Activated CD4-positive, alpha-beta T cell treated with anti-CD3 and anti-CD28 coated beads, Interleukin-2, amount 10 ng/mL, durations not matched to agents 24 days and 14 days (primary cell): ENCODE measurements at places on chromosomes 5 and 9. TPM values are rescaled to one million over a fixed set of nuclear protein-coding genes. Genes with fewer than 3 reads are reported as not detected.

DNA sequence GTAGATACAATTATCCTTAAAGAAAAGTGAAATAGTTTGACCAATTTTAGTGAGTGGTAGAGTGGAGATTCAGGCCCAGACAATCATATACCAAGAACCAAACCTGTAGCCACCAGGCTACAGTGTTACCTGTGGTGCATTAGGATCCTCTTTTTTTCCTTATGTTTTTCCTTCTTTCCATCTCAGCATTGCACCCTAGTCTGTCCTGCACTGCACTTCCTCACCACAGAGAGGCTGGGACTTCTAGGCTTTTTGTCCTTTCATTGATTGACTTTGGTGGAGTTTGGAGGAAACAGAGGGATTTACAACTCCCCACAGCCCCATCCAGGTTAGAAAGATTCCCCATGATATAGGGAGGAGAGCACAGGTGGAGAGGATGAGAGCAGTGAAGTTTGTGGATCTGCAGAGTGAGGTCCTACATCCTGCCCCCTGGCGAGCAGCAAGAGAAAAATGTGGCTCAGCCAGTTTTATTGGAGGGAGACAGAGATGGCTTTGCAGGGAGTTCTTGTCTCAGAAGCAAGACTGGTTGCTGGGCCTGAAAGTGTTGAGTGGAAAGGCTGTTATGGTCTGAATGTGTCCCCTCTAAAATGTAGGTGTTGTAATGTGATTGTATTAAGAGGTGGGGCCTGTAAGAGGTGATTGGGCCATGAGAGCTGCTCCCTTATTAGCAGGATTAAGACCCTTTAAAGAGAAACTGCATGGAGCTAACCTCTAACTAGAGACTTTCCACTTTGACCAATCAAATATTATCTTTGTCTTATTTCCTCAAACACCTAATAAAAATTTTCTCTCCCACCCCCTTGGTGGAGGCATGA lies 36.2 kb downstream of the KIF4B start:
- no peaks in the 10 kb centered on the region for H3K36me3 ChIP-seq
- H3K27me3 ChIP-seq: peaks cover 7% of the 10 kb centered on the region
- no peak overlapping the region for H3K4me3 ChIP-seq
- no peaks in the 10 kb centered on the region for H3K4me1 ChIP-seq
- H3K27ac ChIP-seq: no peak overlapping the region
- DNase-seq: no peak

DNA sequence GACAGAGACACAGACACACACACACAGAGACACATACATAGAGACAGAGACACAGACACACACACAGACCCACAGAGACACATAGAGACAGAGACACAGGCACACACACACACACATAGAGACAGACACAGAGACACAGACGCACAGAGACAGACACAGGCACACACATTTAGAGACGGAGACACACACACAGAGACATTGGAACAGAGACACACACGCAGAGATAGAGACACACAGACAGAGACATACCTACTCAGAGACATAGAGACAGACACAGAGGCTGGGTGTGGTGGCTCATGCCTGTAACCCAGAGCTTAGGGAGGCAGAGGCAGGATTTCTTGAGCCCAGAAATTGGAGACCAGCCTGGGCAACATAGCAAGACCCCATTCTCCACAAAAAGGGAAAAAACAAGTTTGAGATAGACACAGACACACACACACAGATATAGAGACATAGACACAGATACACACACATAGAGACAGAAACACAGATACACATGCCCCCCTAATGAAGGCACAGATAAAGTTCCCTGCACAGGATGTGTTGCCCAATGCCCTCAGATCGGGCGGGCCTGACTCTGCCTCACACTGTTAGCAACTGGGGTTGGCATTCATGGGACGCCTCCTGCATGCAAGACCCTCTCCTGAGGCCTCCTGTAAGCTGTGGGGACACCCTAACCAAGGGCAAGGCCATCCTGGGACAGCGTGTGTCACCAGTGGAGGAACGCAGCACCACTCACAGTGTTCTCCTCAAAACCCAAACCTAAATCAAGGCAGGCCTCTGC lies 3.3 kb upstream of the RALGDS start:
- no peak for DNase-seq
- no peaks in the 10 kb centered on the region for H3K27me3 ChIP-seq
- H3K36me3 ChIP-seq: peaks cover 18% of the 10 kb centered on the region
- peak overlapping the region; percentile 34 for H3K27ac ChIP-seq
- peaks cover 47% of the 10 kb centered on the region for H3K4me1 ChIP-seq

DNA sequence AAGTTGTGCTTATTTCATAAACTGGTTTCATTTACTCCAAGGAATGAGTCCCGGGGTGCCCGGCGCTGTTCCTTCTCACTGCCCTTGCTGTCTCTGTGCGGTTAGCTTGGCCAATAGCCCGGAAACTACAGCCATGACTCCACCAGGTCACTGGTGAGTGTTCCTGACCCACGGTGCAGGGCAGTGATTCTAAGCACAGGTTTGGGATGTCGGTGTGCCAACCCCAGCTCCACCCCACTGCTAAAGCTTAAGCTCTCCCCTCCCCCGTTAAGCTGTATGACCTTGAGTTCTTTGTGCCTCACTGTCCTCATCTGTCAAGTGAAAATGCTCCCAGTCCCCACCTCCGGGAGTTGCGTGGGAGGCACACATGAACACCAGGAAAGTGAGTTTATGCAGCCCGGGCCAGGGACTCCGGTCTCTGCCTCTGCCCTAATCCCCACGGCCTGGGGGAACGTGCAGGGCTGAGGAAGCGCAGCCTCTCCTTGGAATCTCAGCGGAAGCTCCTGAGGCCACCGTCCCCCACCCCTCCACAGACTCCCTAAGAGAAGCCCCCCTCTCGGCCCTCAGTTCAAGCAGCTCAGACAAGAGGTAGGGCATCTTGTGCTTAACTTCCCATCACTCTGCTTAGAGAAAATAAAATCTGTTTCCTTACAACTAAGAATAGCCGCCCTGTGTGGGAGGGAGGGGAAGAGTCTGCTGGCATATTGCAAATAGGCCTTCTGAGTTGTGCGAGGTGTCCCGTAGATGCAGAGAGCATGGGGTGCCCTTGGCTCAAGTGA lies 92.0 kb upstream of the RAI14 start:
- no peak for DNase-seq
- no peaks in the 10 kb centered on the region for H3K27me3 ChIP-seq
- H3K4me3 ChIP-seq: no peak overlapping the region
- no peaks in the 10 kb centered on the region for H3K36me3 ChIP-seq
- H3K27ac ChIP-seq: no peak overlapping the region

DNA sequence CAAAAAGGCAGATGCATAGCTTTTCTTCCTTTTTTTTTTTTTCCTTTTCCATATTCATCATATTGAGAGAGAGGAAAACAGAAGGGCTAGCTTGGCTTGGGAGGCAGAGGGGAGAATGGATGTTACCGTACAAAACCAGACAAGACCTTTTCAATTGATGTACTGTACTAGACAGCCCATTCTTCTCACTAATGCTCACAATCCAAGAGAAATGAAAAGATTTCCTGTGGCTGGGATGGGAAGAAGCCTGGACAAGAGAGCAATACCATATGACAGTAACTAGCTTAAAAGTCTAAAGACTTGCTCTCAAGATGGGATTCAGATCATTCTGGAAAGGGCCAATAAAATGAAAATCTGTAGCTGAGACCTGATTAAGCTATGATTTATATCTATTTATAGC lies 3.4 kb downstream of the CEMIP2 start:
- H3K36me3 ChIP-seq: peaks cover 16% of the 10 kb centered on the region
- peak overlapping the region; percentile 73 for H3K27ac ChIP-seq
- peak overlapping the region; percentile 73 for H3K4me3 ChIP-seq
- H3K27me3 ChIP-seq: no peaks in the 10 kb centered on the region
- H3K4me1 ChIP-seq: peaks cover 57% of the 10 kb centered on the region

Gene ATP10B
- not detected in 2 replicates for total RNA-seq

Gene RAB3C
- not detected in 2 replicates for total RNA-seq

GRCh38 chr9:135739271-135740220 lies 37.6 kb downstream of the KCNT1 start:
- no peak overlapping the region for H3K27ac ChIP-seq
- H3K4me3 ChIP-seq: no peak overlapping the region
- peaks cover 4% of the 10 kb centered on the region for H3K27me3 ChIP-seq
- H3K36me3 ChIP-seq: no peaks in the 10 kb centered on the region

- peaks cover 14% of the 10 kb centered on the region for H3K27me3 ChIP-seq
- H3K4me3 ChIP-seq: peak overlapping the region; percentile 25
- no peaks in the 10 kb centered on the region for H3K36me3 ChIP-seq
Observed at GRCh38 chr9:91844190-91844589, 105.8 kb downstream of the ROR2 start.

DNA sequence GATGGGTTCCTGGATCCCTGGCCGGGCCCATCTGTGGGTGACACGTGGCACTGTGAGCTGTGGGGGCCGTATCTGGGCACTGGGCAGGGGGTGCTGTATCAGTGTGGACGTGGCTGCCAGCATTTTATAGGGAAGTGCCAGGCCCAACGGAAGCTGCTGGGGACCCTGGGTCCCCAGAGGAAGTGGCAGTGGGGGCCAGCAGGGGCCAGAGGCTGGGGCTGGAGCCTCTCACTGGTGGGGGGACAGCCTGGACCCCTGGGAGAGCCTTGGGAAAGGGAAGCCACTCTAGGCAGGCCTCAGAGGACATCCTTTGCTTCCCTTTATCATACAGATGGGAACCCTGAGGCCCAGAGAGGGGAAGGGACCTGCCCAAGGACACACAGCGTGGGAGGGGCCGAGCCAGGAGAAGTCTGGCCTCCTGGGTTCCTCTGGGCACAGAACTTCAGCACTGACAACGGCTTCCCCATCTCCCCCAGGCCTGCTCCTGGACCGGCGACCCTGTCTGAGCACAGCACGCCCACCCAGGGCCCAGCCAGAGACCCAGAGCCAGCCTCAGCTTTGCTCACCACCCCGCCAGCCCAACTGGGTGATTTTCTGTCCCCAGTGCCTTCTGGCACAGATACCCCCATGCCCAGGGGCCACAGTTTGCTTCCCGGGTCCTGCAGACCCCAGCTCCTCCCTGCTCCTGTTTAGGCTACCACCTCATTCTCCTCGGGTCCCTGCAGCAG lies 15.5 kb upstream of the LAMC3 start:
- no peak overlapping the region for H3K27ac ChIP-seq
- H3K36me3 ChIP-seq: no peaks in the 10 kb centered on the region

DNA sequence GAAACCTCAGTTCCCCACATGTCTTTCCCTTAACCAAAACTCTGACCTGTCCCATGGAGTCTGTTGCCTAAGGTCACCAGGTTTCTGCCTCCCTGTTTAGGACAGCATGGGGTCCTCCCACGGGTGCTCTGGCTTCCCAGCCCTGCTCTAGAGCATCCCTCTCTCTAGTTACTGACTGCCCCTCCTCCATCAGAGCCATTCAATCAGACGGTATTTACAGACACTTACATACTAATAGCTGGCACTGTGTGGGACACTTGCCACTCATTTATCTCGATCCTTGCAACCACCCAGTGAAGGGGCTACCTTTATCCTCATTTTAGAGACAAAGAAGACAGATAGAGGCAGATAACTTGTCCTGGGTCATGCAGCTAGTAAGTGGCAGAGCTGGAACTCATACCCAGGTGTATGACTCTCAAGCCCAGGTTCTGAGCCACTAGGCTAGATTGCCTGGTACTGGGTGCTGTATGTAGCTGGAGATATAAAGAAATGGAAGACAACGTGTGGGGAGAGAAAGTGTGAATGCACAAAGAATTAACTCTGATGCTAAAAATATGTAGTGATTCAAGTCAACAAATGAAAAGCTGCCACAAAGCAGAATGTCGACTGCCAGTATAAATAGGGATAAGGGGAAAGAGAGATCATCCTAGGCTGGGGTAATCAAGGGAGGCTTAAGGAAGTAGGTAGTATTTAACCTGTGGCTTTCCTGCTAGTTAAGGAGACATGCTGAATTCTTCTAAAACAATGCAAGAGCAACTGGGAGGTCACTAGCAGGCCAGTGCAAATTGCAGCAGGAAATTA lies 52.5 kb upstream of the PDE8B start:
- H3K4me3 ChIP-seq: no peak overlapping the region
- H3K36me3 ChIP-seq: no peaks in the 10 kb centered on the region
- DNase-seq: no peak
- no peak overlapping the region for H3K27ac ChIP-seq
- peaks cover 16% of the 10 kb centered on the region for H3K4me1 ChIP-seq

Gene C1QTNF2
- not detected in 2 replicates for total RNA-seq

DNA sequence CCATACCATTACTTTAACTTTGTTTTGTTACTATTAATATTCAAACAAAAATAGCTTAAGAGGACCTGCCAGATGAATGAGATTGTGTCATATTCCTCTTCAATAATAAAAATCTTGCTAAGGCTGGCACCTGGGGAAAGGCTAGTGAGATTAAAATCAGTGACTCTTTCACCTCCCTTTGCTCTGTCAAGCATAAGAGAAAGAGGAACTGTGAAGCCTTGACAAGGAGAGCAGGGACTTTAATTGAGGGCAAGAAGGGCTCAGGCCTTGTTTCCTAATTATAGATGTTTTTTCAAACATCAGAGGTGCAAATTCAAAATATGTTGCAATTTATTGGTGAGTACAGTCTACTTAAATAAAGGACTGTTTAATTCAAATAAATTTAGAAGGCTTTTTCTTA lies 91.7 kb downstream of the SPATA31D1 start:
- DNase-seq: no peak
- H3K27me3 ChIP-seq: no peaks in the 10 kb centered on the region
- no peak overlapping the region for H3K27ac ChIP-seq

DNA sequence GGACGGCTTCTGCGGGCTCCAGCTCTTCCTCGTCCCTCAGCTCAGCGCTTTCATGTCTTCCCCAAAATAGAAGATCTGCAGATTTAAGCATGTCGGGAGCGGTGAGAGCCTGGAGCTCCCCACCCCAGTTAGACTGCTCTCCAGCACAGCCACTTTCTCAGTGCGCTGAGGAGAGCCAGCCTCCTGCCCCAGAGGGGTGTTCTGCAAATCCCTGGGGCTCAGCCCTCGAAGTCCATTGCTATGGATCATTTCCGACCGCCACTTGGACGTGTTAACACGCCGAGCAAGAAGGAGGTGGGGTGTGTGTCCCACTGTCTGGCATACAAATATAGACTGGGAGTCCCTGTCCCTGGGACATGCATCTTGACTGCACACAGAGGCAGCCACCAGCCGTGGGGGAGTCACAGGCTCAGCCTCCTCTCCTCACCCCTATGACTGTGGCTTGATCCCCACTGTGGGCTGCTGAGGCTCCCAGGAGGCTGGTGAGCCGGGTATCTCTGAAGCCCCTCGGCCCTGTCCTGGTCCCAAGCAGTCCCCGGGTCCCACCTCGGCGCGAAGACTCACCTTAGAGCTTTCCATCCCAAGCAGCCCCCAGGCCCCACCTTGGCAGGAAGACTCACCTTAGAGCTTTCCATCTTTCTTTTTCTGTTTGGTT lies 30.0 kb upstream of the RNF130 start:
- no peaks in the 10 kb centered on the region for H3K4me1 ChIP-seq
- H3K4me3 ChIP-seq: no peak overlapping the region

Gene MCIDAS
- total RNA-seq: not detected in 2 replicates
